ENCODE measurements at places on chromosomes 4 and X.

- no peak for DNase-seq
Measured at GRCh38 chr4:75790024-75790423, 65.6 kb downstream of the USO1 start.

DNA sequence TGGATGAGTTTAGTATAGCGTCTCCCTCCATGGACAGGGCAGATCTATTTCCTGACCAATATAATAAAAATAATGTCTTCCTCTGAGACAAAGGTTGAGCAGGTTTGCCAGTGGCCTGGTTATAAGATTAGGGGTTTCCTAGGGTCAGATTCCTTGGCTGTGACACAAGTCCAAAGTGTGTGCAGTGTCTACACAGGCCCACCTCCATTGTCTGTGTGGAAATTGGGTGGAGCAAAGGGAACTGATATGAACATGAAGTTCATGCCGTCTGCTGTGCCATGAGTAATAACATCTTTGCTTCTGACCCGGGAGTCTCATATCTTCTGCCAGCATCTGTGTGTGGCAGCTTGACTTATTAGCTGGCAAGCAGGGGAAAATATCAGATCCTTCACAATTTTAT lies 187.7 kb upstream of the BOD1L1 start:
- DNase-seq: no peak

GRCh38 chr4:73918058-73918457 lies 48.9 kb downstream of the CXCL1 start:
- no peak for DNase-seq

DNA sequence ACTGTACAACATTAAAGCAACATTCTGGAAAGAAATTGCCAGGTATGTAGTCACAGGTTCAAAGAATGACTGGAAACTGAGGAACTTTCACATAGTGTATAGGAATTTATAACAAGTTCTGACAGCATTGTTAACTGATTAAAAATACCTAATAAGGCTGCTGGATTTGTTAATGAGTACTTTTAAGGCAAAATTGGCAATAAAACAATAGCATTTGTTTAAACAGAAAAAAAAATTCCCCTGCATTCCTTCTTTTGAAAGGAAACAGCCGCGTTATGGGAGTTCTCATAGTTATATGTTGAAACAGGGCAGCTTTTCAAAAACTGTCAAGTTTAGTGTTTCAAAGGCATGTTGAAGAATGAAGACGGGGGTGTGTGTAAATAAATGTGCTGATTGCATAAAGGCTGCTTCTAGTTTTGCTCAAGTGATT lies 282.5 kb upstream of the FAT1 start:
- no peak for DNase-seq

DNA sequence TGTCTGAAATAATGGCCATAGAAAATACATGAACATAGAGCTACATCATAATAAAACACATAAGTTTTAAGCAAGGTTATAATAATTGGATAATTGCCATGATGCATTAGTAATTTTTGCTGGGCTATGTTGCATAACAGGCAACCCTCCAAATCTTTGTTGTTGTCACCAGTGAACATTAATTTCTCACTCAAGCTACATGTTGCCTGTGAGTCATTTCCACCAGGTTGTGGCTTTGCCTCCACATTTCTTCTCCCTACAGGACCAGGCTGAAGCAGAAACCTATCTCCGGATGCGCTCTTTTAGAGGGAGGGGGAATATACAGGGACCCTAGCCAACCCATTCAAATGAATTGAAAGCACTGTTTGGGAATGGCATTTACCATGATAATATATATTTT lies 347.7 kb downstream of the GABRG1 start:
- DNase-seq: no peak

- DNase-seq: no peak
Measured at GRCh38 chr4:39718366-39719323, 20.7 kb downstream of the UBE2K start.

DNA sequence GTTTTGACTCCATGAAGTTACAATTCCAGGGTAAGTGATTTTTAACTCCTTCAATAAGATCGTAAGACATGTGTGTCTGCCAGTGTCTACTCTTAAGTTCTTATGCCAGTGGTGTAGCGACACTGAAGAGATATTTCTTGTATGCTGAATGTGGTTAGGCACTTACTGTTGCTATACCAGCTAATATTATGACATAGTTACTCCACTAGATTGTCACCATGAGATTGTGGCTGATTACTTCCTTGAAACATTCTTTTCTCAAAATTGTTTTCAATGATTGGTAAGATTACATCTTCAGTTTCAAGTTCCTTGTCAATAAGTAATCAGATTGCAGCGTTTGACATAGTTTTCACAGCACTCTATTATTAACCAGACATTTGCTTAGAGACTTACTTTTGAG lies 60.6 kb upstream of the PAGE5 start:
- no peak for DNase-seq

DNA sequence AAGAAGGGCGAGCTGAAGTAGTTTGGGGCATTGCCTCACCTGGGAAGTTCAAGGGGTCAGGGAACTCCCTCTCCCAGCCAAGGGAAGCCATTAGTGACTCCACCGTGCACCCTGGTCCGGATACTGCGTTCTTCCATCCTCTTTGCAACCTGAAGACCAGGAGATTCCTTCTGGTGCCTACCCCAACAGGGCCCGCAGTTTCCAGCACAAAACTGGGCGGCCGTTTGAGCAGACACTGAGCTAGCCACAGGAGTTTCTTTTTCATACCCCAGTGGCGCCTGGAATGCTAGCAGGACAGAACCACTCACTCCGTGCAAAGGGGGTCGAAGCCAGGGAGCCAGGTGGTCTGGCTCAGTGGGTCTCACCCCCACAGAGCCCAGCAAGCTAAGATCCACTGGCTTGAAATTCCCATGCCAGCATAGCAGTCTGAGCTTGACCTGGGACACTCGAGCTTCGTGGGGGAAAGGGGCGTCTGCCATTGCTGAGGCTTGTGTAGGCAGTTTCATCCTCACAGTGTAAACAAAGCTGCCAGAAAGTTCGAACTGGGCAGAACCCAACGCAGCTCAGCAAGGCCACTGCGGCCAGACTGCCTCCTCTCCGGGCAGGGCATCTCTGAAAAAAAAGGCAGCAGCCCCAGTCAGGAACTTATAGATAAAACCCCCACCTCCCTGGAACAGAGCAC lies 1039.4 kb upstream of the IGFBP7 start:
- no peak for DNase-seq

DNA sequence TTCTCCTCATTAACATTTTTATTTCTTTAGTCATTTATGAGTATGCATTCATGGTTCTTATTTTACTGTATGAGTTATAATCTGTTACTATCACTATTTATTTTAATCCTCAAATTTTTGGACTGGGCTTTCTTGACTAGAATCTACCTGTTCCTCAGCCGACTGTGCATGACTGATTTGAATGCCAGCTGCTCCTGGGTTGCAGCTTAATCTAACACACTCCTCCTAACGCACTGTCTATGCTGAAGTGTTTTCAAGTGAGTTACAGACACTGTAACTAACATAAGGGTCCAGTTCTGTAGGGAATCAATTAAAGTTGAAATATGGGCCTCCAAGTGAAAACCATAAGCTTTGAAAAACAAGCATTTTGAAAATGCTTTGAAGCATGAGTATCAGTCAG lies 137.4 kb upstream of the ARSJ start:
- DNase-seq: no peak

- DNase-seq: no peak
Measured at GRCh38 chrX:64843224-64843623, 133.0 kb downstream of the ZC4H2 start.

- no peak for DNase-seq
Measured at GRCh38 chrX:100264200-100264599, 145.9 kb downstream of the PCDH19 start.

- DNase-seq: no peak
Measured at GRCh38 chr4:83783215-83783614, 247.3 kb downstream of the GPAT3 start.

DNA sequence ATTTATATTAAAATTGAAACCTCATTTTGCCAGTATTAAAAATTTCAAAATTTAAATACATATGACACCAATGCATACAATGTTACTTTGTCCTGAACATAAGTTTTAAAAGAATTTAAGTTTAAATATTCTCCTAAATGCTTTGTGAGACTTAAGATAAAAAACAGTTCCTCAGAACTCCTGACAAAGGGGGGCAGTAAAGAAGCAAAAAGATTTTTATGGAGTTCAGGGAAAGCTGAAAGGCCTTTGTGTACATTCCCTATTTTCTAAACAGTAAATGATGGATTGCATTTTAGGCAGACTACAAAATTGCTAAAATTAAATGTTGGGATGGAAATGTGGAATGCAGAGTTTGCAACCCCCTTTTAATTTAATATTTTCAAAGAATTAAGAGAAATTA lies 81.7 kb downstream of the SNCA start:
- DNase-seq: no peak

DNA sequence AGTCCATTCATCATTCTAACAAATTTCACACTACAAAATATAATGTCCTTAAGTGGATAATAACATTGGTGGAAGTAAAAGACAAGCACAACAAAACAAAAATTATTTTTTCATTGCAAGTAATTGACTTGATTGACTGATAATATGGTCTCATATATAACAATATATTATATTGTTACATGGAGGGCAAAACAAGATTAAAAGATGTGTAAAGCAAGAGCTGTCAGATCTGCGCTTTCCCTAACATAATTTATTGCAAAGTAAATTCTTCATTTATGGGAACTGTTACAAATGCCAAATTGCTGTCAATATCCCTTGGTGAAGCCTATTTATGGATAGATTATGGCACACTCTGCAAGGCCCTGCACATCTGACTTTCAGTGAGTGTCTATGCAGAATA lies 233.6 kb downstream of the PCDH7 start:
- DNase-seq: no peak

DNA sequence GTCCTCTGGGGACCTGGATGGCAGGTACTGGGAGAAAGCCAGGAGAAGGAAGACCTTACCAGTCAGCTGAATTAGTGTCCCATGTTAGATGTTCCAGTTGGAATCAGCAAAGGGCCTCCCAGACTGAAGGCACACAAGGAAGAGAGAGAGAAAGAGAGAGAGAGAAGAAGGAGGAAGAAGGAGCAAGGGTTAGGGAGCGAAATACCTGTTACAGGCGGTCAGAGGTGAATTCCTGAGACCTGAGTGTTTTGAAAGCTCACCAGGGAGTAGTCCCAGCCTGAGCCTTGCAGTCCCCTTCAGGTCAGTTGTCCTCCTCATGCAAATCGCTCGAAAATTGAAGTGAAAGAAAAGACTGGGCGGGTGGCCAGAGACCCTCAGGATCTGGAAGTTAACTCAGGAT lies 60.3 kb downstream of the USP11 start:
- no peak for DNase-seq

- DNase-seq: no peak
Measured at GRCh38 chrX:106874075-106874474, 29.1 kb downstream of the RIPPLY1 start.

DNA sequence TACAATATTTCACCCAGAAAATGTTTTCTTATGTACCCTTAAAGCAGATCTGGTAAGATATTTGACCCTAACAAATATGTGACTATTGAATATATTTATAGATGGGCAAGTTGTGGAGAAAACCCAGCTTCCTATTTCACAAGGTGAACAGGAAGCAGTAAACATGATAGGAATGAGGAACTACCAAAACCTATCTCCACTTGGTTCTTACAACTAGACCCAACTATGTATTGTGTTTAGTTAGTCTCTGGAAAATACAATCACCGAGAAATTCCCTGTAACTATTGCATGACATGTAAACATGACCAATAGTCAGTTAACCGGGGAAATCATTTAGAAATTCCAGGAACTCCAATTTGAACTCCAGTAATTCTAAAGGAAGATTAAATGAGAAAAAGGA lies 8.4 kb upstream of the RXFP1 start:
- DNase-seq: no peak

- no peak for DNase-seq
Measured at GRCh38 chr4:101065346-101065745, 282.0 kb downstream of the PPP3CA start.

GRCh38 chrX:124226129-124226528 lies 106.3 kb upstream of the TEX13D start:
- DNase-seq: no peak

DNA sequence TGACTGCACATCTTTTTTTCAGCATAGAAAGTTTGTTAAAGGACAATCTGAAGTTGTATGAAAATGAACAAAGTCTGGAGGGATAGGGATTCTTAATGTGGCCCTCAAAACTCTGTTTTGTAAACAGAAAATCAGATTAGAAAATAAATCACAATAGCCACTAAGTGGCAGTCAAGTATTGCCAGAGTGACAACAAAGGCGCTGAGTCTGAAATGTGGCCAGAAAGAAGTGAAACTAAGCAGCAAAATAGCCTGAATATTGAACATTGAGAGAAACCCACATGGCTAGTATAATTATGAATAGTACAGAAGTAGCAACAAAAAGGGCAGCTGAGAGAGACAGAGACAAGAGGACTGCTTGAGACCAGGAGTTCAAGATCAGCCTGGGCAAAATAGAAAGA lies 81.1 kb upstream of the CT45A1 start:
- DNase-seq: no peak

GRCh38 chrX:44012484-44013096 lies 39.4 kb upstream of the NDP start:
- DNase-seq: no peak

GRCh38 chr4:52265781-52266525 lies 214.8 kb downstream of the SPATA18 start:
- no peak for DNase-seq

- no peak for DNase-seq
Measured at GRCh38 chr4:35943606-35944005, 300.7 kb downstream of the ARAP2 start.

- no peak for DNase-seq
Measured at GRCh38 chr4:152479428-152480026, 56.4 kb downstream of the FBXW7 start.

Data from breast epithelium (tissue), 4 donors.